GM12864 (cell line): ENCODE measurements at places on chromosomes 5 and 9.

DNA sequence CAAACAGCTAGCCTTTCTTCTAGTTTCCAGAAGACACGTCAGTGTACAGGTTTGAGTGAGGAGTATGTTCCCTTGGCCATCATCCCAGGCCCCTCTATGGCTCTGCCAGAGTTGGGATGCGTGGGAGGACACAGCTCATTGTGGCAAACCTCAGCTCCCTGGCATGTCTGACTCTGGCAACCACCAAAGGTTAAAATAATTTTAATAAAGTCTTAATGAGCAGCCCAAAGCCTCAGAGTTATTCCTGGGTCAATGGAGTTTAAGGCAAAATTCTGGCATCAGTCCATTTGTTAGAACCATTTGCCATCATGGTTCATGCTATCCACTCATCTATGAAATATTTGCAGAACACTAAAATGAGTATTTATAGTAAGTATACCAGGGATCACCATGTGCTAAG is 79.8 kb upstream of the PAPPA start:
- DNase-seq = no peak

DNA sequence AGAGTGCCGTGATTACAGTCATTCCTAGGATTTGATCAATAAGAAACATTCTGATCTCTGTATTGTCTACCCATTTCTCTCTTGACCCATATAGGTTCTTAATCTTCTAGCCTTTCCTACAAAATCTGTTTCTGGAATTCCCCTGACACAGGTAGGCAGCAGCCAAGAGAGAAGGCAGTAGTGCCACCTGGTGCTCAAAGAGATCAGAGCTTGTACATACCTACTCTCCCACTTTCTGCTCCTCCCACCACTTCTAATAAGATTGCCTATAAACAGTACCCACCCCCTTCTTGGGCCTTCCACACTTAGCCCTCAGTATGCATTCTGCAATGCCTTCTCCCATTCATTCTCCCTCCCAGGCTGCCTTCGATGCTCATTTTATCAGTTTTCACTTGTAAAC is 117.4 kb upstream of the RORB start:
- DNase-seq = peak; percentile 8

DNA sequence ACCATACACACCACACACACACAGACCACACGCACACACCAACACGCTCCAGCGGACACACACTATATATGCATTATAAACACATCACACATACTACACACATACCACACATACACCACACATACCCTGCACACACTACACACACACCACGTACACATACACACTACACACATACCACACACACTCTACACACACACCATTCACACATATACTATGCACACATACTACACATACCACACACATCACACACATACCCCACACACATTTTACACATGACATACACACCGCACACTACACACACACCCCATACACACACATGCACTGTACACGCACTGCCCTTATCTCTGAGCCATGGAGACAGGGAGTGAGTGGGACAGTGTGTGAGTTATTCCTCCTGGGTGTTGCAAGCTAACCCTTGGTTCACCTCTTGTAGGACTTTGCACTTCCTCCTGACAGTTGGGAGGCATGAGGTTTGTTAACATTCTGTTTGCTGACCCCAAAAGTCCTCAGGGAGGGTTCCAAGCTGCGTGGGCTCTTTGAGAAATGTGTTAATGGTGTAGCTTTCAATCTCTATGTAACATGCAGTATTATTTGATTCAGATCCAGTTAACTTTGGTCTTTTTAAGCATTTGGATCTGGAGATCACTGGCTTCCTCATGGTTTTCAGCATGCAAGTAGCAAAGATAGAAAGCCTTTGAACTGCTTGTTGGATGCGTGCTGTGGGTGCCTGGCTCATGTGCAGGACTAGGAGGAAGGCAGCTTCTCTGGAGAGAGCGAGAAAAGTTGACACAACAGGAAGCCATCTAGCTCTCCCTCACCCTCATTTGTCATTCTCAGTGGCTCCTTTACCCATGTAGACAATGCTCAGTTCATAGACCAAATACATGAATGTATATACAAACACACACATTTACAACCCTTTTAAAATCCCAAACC is 13.7 kb downstream of the IL31RA start:
- no peak for DNase-seq

- no peak for DNase-seq
Measured at GRCh38 chr9:103942651-103943050, 151.5 kb upstream of the SMC2 start.

DNA sequence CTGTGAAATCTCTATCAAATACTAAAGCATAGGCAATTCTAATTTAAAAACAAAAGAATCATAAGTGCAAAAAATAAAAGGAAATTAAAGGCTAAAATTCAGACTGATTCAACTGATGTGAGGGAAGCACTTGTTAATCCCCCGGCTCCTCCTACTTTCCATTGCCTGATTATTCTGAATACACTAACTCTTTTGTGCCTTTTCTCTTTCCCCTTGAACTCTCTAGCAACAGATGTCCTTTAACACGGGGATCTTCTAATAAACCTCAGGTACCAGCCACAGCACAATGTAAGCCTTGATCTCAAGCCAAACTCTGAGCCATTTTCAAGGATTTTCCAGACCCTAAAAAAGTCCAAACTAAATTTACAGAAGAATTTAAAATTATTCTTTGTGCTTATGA is 61.5 kb downstream of the KCNV2 start:
- no peak for DNase-seq

- DNase-seq = no peak
Measured at GRCh38 chr9:98419260-98419603, 163.8 kb upstream of the TBC1D2 start.

- no peak for DNase-seq
Measured at GRCh38 chr5:80225934-80226326, 29.9 kb downstream of the SERINC5 start.

DNA sequence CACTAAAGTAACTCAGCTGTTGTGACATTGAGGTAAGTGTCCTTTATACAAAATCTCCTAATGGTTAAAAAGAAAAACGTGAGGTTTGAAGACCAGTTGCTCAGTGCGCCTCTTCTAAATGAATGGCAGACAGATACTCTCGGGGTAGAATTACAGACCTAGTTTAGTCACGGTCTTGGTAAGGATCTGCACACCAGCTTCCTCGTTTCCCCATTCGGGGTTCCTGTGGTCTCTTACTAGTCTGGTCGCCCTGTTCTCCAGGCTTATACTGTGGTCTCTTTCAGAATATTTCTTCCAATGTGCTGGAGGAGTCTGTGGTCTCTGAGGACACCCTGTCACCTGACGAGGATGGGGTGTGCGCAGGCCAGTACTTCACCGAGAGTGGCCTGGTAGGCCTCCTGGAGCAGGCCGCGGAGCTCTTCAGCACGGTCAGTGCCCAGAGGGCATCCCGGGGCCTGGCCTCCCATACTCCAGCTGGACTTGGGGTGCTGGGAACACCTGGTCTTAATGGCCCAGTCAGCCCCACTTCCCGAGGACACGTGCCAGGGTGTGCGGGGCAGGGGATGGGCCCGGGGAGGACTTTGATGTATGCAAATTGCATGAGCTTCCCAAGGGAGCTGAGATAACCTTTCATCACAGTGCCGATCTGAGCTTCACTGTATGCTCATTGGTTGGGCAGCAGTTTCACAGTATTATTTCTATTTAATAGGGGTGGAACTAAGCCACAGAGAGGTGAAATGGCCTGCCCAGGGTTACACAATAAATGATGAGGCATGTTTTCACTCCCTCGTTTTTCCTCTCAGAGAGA is 224.5 kb downstream of the DOCK8 start:
- no peak for DNase-seq

GRCh38 chr9:108551030-108551841 is 304.6 kb downstream of the ACTL7B start:
- DNase-seq = no peak

DNA sequence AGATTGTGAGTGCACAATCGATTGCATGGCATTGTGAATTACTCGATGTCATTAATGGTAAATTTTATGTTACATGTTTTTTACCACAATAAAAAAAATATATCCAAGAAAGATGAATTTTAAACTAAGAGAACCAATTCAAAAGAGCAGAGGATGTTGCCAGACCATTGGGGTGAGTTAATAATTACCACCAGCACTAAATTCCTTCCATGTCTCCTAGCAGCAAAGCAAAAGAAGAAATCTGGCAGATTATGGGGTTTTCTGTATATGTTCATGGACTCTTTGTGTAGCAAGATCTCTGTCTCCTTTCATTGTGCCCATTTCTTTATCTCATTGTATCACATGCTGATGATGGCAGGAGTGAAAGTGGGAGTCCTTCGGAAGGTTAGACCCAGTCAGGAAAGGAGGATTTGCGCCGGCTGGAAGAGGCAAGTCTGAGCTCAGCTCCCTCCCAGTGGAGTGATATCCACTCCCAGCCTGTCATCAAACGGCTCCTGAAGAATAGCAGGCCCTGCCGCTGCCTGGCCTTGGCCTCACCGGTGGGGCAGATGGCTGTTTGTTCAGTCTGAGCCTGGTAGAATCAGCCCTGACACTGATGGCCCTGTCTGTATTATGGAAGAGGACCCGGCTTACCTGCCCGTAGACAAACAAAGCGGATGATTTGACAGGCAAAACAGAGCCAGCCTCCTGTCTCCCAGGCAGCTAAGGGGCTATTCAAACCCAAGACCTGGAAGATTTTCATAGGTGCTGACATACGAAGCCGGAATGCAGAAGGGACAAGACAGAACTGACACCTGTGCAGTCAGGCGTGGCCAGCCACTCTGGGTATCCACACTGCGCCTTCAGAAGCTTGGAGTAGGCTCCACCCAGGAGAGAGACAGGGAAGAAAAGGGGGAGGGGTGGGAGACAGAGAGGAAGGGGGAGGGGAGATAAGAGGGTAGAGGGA is 21.9 kb upstream of the FOXE1 start:
- no peak for DNase-seq

GRCh38 chr5:96868603-96869371 is 7.5 kb upstream of the ERAP2 start:
- DNase-seq = peak; percentile 55

- DNase-seq = no peak
Measured at GRCh38 chr5:120988491-120988890, 524.4 kb downstream of the PRR16 start.

GRCh38 chr9:78325343-78325742 is 28.4 kb downstream of the PSAT1 start:
- no peak for DNase-seq

- no peak for DNase-seq
Measured at GRCh38 chr9:131468031-131468430, 34.7 kb upstream of the POMT1 start.

- no peak for DNase-seq
Measured at GRCh38 chr5:654071-654778, 38.9 kb downstream of the TPPP start.

GRCh38 chr5:84281383-84281782 is 103.3 kb downstream of the EDIL3 start:
- no peak for DNase-seq

- DNase-seq = no peak
Measured at GRCh38 chr9:36424289-36425055, 24.4 kb upstream of the RNF38 start.

GRCh38 chr9:28378231-28378630 is 805.0 kb upstream of the C9orf72 start:
- DNase-seq = no peak

- DNase-seq = no peak
Measured at GRCh38 chr9:87334366-87334765, 163.3 kb upstream of the DAPK1 start.

- DNase-seq = no peak
Measured at GRCh38 chr9:70798018-70798417, 323.4 kb downstream of the TRPM3 start.

DNA sequence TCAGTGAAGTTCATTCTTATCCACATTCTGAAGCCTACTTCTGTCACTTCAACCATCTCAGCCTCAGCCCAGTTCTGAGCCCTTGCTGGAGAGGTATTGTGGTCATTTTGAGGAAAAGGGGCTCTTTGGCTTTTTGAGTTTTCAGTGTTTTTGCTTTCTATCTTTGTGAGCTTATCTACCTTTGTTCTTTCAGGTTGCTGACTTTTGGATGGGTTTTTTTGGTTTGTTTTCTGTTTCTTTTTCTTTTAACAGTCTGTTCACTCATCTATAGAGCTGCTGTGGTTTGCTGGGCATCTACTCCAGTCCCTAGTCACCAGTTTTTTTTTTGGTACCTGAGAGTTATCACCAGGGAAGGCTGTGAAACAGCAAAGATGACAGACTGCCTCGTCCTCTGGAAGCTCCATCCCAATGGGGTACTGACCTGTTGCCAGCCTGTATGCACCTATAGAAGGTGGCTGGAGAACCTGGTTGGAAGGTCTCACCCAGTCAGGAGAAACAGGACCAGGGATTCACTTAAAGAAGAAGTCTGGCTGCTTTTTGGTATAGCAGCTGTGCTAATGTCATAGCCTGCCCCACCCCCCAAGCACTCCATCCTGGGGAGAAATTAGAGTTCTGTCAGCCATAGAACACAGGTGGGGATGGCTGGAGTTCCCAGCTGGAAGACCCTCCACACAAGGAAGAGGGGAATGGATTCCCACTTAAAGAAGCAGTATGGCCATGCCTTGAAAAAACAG is 138.6 kb upstream of the TSLP start:
- no peak for DNase-seq

DNA sequence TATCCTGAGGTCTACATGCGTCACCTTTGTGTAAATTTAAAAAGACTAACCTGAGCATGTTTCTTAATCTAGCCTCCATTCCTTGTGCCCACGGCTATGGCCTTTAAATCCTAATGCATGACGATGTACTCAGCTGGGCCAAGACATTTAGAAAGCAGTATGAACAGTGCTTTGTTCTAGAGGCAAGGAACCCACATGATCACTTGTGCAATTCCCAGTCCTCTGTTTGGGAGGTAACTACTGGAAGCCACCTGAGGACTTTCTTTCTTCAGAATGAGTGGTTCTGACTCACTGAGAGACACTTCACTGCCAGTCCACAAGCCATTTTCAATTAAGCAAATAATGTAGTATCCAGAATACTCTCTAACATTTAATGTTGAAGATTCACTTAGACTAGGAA is 181.3 kb downstream of the RAB3C start:
- no peak for DNase-seq

DNA sequence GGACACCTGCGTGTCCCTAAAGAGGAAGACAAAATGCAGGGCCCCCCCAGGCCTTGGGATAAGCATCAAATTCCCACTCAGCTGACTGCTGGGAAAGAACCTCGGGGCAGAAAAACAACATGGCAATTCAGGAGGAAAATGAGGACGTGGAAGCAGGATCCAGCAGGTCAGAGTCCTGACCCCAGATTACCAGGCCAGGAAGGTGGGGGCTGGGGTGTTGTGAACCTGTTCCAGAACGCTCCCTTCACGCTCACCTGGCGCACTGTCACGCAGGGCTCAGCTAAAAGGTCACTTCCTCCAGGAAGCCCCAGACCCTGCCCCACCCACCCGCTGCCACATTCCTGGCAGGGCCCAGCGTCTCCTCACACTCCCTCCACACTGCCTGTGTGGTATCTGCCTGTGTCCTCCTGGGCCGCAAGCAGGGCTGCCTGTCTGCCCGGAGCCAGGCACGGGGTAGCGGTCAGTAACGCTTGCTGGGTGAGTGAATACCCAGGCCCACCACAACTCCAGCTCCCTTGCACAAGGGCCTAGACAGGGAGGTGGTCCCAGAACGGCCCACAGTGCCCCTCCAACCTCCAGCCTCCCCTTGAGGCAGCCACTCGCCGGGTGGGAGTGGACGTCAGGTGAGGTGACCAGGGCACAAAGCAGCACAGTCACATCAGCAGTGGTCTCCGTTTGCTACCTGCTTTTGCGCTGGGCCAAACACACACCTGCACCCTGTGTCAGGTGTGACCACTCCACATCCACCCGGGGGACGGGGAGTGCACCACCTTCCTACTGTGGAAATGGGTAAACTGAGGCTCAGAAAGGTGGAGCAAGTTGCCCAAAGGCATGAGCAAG is 18.1 kb downstream of the VAV2 start:
- DNase-seq = no peak
